T-helper 1 cell (primary cell): ENCODE measurements at places on chromosomes 2 and 18.

DNA sequence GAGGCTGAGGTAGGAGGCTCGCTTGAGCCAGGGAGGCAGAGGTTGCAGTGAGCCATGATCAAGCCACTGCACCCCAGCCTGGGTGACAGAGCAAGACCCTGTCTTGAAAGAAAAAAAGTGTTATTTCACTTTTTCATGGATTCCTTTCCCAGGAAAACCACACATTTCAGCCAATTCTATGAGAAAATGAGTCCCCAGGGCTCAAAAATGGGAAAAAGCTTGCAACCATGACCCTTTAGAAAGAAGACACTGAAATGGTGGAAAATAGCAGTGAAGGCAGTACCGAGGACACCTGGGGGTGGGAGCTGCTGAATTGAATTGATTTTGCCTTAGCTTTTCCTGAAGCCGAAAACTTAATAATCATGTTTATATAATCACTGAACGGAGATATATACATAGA is 284.2 kb upstream of the HDAC4 start:
- DNase-seq: no peak

DNA sequence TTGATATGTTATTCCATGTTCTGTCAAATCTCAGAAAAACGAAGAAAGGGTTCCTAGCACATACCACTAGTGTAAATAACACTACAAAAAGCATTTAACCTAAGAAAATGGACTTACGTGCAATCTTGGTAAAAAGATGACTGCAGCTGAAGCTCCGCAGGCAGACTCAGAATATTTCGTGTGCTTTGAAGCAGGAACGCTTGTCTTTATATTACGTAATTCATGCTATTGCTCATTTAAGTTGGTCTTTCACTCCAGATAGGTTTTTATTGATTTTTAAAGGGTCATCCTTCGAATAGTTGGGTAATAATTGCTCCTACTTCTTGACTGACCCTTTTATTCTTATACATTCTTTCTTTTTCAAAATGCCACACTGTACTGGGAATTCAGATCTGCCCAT is 44.0 kb downstream of the ID2 start:
- DNase-seq: no peak

GRCh38 chr2:227608561-227609338 is 5.9 kb downstream of the SCYGR3 start:
- DNase-seq: no peak

DNA sequence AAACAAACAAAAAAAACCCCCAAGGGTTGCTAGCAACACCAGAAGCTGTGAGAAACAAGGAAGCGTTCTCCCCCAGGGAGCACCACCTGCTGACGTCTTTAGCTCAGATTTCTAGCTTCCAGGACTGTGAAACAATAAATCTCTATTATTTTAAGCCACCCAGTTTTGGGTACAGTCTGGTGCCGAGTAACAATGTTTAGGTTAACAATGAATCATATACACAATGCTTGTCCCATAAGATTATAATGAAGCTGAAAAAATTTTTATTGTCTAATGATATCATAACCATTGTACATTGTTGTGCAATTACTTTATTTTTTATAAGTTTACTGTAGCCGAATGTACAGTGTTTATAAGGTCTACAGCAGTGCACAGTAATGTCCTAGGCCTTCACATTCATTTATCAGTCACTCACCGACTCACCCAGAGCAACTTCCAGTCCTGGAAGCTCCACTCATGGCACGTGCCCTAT is 72.1 kb upstream of the CAB39 start:
- no peak for DNase-seq

- no peak for DNase-seq
Observed at GRCh38 chr2:69605284-69605683, 38.3 kb downstream of the AAK1 start.

DNA sequence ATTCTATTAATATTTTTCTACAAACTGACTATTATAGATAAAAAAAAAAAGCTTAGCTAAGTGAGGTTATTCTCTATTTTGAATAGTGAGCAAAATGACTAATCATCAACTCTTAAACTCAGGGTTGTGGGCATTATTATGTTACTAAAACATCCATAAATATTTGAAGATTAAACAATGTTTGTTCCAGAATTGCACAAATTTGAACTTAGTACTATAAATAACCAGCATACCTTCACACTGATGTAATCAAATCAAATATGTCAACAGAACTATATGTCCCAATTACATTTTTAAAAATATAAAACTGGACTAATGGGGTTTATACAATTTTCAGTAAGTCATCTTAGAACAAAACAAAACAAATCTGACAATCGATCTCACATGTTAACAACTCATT is 800.9 kb downstream of the LRP1B start:
- no peak for DNase-seq

DNA sequence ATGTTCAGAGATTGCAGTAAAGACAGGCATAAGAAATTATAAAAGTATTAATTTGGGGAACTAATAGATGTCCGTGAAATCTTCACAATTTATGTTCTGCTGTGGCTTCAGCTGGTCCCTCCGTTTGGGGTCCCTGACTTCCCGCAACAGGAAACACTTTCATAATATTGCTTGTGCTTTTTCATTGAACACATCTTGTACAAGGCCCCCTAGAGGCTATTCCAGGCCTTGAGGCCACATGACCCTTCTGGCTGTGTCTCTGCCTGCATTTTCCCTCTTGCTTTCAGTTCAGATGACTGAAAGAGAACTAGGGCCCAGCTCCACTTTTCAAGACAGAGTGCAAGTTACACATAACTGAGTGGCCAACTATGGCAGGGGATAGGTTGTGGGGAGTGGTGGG is 164.1 kb downstream of the TMEM247 start:
- no peak for DNase-seq

- DNase-seq: no peak
Observed at GRCh38 chr18:8701546-8702118, 3.7 kb upstream of the MTCL1 start.

DNA sequence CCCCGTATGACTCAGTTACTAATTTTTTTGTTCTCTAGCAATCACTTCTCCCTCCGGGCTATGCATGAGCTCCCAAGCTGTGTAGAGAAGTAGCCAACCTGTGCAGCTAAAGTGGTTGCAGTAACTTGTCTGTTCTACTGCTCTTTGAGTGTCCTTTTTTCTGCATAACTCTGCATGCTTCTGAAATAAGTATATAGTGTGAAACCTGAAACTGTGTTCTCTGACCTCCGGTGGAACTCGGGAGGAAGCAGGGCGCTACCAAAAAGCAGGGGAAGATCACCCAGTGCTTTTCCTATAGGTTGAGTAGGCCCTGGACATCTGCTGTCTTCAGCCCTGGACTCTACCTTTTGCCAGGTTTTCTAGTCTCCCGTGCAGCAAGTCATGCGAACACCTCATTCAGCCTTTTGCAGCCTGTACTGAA is 47.8 kb downstream of the PHLPP1 start:
- no peak for DNase-seq

DNA sequence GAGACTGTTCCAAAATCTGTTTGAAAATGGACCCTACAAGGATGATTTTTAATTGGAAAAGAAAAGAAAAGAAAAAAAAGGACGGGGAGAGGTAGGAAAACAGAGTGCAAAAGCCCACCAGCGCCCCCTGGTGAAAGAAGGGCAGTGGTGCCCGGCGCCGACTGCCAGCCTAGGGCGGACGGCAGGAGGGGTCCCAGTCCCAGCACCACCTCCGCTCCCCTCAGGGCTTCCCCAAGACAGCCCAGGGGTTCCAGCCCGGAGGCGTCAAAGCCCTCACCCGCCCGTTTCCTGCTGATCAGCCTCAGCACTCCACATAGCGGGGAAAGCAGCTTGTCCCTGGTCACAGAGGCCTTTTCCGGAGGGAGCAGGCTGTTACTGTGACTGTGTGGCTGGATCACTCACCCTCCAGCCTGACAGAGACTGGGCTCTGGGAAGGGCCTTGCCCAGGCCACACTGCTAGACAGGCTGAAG is 213.9 kb downstream of the TFCP2L1 start:
- DNase-seq: no peak

DNA sequence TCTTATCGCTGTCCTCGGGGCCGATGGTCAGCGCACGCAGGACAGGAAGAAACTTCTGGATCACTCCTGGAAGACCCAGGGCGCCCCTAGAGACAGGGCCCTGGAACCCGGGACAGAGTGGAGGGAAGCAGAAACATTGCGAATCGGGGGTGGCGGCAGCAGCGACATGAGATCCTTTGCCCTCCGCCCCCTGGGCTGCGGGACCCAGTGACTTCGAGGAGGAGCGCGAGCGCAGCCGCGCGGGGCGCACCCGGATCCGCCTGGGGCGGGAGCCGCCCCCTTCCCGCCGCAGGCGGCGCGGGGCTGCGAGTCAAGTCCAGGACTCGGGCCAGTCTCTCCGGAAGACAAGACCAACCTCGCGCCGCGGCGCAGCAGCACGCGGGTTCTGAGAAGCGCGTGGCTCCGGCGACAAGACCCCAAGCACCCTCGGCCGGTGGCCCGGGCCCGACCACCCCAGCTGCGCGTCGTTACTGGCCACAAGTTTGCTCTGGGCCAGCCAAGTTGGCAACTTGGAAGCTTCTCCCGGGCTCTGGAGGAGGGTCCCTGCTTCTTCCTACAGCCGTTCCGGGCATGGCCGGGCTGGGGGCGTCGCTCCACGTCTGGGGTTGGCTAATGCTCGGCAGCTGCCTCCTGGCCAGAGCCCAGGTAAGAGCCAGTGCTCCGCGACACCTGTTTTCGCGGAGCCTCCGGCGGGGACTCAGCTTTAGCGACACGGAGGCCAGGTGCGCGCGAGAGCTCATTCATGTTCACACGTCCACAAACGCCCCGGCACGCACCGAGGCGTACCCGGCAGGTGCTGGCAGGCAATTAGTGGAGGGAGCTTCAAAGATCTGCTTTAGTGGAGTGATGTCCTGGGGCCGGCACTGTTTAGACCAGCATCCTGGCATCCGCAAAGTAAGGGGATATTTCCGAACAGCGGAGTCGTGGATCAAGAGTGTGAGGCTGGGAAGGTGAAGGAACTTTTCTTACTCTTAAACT is at the start of gene PTH2R:
TSS of gene PTH2R (plus strand) at position 319 of the 978 bp plus-strand sequence. CDS start at position 571, 252 bp downstream.
- no peak for DNase-seq

DNA sequence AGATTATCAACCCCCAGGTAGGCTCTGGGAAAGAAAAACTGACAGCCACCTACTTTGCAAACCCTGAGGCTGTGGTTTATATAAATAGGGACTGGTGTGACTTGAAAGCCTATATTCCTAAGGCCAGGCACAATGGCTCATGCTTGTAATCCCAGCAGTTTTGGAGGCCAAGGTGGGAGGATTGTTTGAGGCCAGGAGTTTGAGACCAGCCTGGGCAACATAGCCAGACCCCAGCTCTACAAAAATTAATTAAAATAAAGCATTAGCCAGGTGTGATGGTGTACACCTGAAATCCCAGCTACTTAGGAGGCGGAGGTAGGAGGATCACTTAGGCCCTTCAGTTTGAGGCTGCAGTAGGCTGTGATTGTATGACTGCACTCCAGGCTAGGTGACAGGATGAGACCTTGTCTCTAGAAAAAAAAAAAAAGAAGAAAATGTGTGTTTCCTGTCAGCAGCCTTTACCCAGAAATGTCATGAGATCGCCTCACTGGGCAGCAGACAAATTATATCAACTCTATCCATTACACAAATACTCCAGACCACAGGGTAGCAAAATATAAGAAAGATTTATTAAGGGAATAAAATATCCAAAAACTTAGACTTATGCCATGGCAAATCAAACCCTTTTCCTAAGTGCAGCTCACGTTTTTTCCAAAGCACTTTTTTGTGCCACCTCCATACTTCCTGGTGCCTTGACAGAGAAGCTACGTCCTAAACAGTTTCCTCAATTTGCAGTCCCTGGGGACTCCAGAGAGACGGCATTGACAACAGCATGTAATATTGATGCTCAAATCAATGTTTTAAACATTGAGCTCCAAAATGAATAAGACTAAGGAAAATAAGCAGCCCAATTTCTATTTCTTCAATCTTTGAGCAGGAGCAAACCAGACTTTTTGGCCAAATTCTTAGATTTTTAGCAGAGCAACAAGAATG is 190.8 kb upstream of the NDUFV2 start:
- no peak for DNase-seq

- DNase-seq: no peak
Observed at GRCh38 chr2:176096243-176096985, 3.2 kb upstream of the HOXD12 start.

GRCh38 chr18:21851327-21851961 is 110.9 kb downstream of the MIB1 start:
- DNase-seq: no peak

DNA sequence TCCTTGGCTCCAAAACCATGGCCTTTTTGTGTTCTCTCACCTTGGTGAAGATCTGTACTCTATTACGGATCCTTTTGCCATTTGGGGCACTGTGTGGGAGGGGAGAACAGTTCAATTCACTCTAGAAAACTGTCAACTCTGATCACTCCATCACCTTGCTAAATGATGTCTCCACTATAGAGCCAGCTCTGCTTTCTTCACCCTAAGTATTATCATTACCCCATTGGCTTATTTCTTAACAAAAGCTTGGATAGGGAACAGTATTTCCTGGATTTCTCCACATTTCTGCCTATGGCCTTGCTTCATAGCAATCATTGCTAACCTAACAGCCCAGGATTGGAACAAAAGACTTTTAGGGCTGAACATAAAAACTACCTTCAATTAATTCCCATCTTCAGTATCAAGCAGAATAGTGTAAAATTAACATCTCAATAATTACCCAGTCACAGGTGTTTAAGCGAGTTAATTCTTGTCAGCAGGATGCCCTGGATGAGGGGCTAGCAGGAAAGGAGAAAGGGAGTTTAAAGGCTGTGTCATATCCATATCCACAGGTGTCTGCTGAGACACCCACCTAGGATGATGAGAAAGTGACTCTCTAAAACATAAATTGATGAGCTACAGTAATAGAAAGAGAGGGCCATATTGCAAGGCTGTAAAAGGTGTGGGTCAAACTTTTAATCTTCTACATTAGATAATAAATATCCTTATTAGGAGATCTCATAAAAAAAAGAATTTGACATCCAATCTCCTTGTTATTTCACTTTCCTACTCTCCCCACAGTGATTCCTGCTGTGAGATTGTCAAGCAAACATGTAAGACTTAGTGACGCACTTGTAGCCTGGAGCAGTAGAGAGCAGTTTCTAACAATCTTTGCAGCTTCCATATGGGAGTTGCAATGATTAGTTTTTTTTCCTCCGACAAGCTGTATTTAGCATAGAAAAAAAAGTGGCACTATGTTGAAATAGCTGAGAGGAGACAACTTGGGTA is 589.5 kb upstream of the NXPH2 start:
- no peak for DNase-seq

DNA sequence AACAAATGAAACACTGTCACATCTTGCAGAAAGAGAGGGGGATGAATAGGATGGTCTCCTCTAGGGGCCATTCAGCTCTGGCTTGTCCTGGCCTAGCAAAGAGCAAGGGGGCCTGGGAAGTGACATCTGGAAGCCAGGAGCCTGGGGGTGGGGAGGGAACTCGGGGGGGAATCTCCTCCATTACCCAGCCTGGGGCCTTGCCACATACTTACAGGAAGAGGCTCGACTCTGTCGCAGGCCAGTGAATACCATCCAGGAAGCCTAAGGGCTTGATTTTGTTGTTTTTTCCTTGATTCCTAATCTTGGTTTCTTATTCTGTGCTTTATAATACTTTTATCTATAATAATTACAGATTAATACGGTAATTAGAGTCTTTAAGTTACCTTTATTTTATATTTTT is 797.5 kb upstream of the ID2 start:
- DNase-seq: no peak
